ENCODE measurements at places on chromosomes 4 and X.

DNA sequence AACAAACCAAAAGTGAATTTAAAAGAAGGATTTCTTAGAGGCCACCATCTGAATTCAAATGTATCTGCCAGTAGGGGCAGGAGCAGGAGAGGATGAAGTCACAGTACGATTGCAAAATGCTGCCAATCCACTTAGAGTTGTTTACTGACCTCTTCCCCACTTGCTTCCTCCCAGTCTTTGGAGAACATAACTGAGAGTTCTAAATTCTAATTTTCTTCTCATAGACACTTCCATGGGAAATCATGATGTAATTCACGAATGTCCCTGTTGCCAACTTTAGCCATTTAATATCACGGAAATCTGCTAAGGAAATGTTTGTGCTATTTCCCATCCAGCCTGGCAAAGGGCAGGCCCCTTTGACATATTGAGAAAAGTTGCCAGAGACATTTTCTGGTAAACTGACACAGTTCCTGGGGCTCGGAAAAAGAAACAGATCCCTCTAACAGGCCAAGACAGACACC, 33.6 kb upstream of the NOCT start:
- DNase-seq, result no peak

GRCh38 chrX:131791608-131792355, 231.3 kb upstream of the STK26 start:
- DNase-seq, result no peak

DNA sequence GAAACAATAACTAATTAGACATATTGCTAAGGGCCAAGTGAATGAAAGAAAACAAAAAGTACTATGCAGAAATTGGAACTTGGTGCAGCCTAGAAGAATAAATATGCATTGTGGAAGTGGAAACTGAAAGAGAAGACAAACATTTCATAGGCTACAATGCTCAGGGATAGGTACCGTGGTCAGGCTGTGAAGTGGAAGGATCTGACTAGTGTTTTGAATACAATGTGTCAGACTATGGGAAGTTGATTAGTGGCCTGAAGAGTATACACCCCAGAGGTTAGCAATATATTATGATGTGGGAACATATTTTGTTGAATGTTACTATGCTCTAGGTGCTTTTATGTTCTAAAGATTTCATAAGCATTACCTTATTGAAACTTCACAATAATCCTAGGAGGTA, 36.8 kb downstream of the GPRIN3 start:
- DNase-seq, result no peak

GRCh38 chr4:124372916-124373315, 339.6 kb downstream of the ANKRD50 start:
- DNase-seq, result no peak

- no peak for DNase-seq
Observed at GRCh38 chr4:111326450-111326849, 703.6 kb upstream of the PITX2 start.

- no peak for DNase-seq
Observed at GRCh38 chr4:166017804-166018203, 144.8 kb downstream of the TLL1 start.
